ENCODE measurements at places on chromosomes 7 and 10.

- DNase-seq: no peak
These were observed 55.3 kb downstream of the COBL start for GRCh38 chr7:51261117-51261835.

- peak; percentile 29 for DNase-seq
These were observed 102.8 kb upstream of the KCND2 start for GRCh38 chr7:120169996-120170783.

GRCh38 chr7:83520726-83521125, 128.2 kb downstream of the SEMA3E start:
- DNase-seq: no peak

GRCh38 chr10:122646511-122647382, 52.9 kb downstream of the C10orf120 start:
- no peak for DNase-seq

DNA sequence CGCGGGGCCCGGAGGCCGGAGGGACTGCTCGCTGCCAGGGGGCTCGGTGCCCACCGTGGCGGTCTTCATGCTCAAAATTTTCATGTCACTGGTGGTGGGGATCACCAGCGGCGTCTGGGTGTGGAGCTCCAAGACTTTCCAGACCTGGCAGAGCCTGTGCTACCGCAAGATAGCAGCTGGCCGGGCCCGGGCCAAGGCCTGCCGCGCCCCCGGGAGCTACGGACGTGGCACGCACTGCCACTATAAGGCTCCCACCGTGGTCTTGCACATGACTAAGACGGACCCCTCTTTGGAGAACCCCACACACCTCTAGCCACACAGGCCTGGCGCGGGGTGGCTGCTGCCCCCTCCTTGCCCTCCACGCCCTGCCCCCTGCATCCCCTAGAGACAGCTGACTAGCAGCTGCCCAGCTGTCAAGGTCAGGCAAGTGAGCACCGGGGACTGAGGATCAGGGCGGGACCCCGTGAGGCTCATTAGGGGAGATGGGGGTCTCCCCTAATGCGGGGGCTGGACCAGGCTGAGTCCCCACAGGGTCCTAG, 2.0 kb downstream of the FZD9 start:
- DNase-seq: no peak

GRCh38 chr10:70974351-70974901, 86.1 kb upstream of the PCBD1 start:
- DNase-seq: no peak

DNA sequence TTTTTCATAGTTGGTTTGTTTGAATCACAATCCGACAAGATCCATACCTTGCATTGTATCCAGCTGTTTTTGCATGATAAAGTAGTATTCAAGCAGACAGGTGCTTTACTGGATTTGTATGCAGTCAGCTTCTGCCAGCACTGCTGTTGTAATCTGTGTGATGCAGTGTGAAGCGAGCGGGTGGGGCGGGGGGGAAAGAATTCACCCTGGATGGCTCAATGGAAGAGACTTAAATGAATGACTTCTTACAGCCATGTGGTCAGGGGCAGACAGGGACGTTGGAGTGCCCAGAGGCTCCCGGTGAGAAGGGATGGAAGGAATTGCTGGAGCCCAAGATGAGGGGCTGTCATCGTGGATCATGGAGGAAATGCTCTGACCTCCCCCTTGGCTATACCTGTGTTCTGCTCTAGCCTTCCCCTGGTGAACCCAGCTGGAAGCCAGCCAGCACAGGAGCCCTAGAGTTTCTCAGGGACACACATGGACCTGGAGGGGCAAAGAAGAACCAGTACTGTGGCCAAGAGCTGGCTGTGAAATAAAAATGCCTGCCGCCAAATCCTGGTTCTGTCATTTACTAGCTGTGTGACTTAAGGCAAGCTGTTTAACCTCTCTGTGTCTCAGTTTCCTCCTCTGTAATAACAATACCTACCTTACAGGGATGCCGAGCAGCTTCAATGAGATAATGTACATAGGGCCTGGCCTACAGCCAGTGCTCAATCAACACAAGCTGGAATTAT, 14.1 kb downstream of the NFE2L3 start:
- DNase-seq: no peak

GRCh38 chr10:15049533-15049932, 5.8 kb downstream of the OLAH start:
- DNase-seq: no peak

GRCh38 chr10:132799865-132800264, 13.9 kb upstream of the NKX6-2 start:
- DNase-seq: no peak

DNA sequence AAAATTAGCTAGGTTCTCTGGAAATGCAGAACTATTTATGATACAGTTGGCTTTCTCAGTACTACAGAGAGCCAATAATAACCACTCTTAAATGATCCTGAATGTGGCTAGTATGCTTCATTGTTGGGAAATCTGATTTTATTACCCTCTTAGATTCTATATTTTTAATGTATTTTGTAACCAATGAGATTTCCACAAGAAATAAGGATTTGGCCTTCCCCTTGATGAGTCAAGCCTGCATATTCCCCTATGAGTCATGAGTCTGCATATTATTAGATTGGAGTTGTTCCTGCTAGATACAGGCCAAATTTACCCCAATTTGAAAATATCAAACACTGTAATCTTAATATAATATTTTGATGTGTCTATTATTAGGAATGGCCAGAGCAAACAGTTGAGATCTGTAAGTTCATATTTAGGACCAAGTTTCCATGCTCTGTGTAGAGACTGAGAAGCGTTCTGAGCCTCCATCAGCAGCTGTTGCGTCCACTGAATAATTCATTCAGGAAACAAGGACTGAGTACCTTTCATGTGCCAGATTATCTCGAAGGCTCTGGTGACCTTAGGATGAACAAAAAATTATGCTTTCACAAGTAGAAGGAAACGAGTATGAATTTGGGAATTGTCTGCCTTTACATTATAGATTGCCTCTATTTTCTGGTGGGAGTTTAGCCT, 793.4 kb downstream of the NRG3 start:
- DNase-seq: peak; percentile 73

- DNase-seq: no peak
These were observed 37.1 kb downstream of the CXCL12 start for GRCh38 chr10:44347609-44348400.

- DNase-seq: no peak
These were observed 15.9 kb downstream of the GPRIN2 start for GRCh38 chr10:46540412-46541016.

DNA sequence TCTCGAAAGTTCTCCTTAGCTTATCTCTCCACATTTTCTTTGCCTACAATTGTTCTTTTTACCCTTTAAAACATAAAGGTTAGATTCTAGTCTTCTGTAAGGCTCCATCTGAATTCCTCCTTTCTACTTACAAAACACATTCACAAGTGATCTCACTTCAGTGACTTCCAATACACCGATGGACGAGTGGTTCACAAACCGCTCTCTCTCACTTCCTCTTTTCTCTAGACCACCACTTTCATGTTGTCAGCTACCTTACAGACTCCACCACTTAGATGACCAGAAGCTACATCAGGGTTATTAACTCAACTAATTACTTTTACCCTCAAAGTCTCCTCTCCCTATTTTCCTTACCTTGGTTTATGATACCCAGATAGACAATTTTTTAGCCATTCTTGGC, 11.8 kb downstream of the MET start:
- no peak for DNase-seq

DNA sequence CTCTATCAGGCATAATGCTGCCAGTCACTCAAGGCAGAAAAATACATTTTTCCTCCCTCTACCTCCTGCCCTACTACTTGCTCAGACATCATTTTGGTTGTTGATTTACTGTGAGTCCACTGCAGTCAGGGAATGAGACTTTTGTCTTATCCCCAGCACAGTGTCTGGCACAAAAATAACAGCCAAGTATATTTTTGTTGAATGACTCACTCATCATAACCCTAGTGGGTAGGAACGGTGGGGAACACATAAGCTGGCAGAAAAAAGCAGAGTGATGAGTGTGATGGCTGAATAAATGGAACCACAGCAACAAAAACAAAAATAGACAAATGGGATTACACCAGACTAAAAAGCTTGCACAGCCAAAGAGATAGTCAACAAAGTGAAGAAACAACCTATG, 65.8 kb upstream of the LAMB4 start:
- no peak for DNase-seq

DNA sequence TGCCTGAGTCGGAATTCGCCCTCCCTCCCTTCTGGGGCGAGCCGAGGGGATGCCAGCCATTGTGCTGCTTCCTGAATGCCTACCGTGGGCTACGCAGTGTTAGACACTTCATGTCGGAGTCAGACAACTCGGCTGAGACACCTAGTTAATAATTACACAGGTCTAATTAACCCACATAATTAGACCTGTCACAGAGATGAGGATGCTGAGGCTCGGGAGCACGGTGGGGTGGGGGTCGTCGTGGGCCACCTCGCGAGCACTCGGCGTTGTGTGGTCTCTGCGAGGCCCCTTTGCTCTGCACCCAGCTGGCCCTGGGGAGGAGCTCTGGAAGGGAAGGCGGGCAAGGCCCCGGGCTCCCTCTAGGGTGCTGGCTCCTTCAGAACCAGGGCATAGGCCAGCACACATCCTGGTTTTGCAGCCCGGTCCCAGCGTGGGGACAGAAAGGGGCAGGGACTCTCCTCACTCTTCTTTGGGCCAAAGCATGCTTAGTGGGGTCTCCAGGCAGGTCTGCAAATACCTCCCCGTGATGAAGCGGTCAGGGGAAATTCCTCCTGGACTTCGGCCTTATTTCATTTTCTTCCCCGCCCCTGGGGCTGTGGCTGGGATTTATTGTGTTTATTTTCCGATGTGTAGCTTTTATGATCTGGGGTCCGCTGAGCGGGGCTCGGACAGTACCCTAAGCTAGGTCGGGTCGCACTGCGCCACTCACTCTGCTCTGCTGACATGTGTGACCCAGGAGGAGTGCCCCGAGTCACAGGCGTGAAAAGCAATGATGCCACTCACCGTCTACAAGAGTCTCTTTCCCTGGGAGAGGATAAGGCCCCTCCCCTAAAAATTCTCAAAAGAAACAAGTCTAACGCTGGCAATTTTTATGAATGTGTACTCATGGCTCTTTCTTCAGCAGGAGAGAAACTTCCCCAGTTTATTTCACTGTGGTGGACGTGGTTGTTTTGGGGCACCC, 4.9 kb upstream of the FOXL3 start:
- no peak for DNase-seq
